ENCODE measurements at places on chromosomes 11 and 22.

- H3K36me3 ChIP-seq: no peaks in the 10 kb centered on the region
- H3K27me3 ChIP-seq: no peaks in the 10 kb centered on the region
- no peak overlapping the region for H3K4me3 ChIP-seq
Observed at GRCh38 chr22:38831166-38831945, 12.5 kb downstream of the NPTXR start.

- H3K4me3 ChIP-seq: no peak overlapping the region
- H3K4me1 ChIP-seq: no peaks in the 10 kb centered on the region
- no peaks in the 10 kb centered on the region for H3K36me3 ChIP-seq
- H3K27me3 ChIP-seq: no peaks in the 10 kb centered on the region
- DNase-seq: no peak
- no peak overlapping the region for H3K27ac ChIP-seq
Observed at GRCh38 chr22:46593996-46594946, 25.9 kb upstream of the GRAMD4 start.

DNA sequence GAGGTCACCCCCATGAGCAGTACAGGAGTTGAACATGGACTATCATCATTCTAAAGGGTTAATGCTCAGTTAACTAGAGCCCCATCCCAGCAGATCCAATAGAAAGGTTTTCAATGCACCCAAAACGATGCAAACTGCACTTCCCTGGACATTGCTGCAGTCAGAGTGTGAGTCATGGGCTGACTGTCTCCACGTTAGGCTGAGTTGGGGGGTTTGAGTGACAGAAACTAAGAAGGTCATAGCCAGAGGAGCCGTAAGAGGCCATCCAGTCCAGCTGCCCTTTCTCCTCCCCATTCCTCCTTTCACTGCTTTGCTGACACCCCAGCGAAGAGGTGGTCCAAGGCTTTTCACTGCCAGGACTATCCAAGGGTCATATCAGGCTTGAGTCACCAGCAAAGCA, 10.5 kb upstream of the OR2AT4 start:
- no peaks in the 10 kb centered on the region for H3K36me3 ChIP-seq
- H3K27me3 ChIP-seq: no peaks in the 10 kb centered on the region
- H3K4me3 ChIP-seq: no peak overlapping the region
- H3K27ac ChIP-seq: no peak overlapping the region
- DNase-seq: no peak

DNA sequence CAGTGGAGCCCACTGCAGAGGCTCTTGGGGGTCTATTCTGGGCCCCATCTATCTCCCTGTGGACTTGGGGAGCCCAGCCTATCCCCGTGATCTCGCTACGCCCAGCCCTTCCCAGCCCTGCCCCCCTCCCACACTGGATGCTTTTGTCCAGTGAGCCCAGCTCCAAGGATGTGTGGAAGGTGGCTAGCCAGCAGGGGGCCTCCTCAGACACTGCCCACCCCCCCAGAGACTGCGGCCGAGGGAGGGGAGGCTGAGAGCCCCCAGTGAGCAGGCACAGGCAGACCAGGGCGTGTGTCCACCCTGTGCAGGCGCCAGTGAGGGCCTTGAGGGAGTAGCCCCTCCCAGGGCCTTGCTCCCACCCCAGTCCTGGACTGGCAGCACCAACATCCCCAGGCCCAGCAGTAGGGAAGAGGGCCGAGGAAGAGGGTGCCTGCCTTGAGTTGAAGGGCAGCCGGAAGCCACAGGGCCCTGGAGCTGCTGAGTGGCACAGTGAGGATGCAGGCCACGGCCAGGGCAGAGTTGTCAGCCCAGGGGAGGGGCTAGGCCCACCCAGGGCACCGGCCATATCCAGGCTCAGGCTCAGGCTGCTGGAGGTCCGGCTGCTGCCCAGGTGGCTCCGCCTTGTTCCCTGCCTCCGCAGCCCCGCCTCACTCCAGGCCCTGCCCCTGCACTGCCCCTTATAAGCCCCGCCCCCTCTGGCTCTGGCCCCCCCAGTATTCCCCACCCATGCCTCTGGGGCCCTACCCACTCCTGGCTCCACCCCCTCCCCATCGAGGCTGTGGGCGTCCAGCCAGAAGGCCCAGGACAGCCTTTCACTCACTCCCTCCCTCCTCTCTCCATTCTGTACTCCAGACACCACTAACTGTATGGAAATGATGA, 28.0 kb downstream of the MOB2 start:
- no peaks in the 10 kb centered on the region for H3K27me3 ChIP-seq
- peaks cover 2% of the 10 kb centered on the region for H3K36me3 ChIP-seq
- no peak for DNase-seq
- no peak overlapping the region for H3K27ac ChIP-seq
- H3K4me3 ChIP-seq: no peak overlapping the region

GRCh38 chr22:36885474-36885873, 24.7 kb downstream of the NCF4 start:
- H3K4me1 ChIP-seq: no peaks in the 10 kb centered on the region
- DNase-seq: no peak
- no peak overlapping the region for H3K4me3 ChIP-seq
- no peak overlapping the region for H3K27ac ChIP-seq
- H3K27me3 ChIP-seq: no peaks in the 10 kb centered on the region

GRCh38 chr11:35324981-35325380, 94.4 kb downstream of the SLC1A2 start:
- no peaks in the 10 kb centered on the region for H3K27me3 ChIP-seq
- no peak overlapping the region for H3K27ac ChIP-seq
- H3K36me3 ChIP-seq: peaks cover 2% of the 10 kb centered on the region
- no peak for DNase-seq

- no peaks in the 10 kb centered on the region for H3K36me3 ChIP-seq
- peak overlapping the region; percentile 87 for H3K27ac ChIP-seq
- no peak for DNase-seq
- no peaks in the 10 kb centered on the region for H3K27me3 ChIP-seq
- peaks cover 25% of the 10 kb centered on the region for H3K4me1 ChIP-seq
Observed at GRCh38 chr22:37126882-37127281, 17.4 kb upstream of the TMPRSS6 start.

- no peaks in the 10 kb centered on the region for H3K36me3 ChIP-seq
- DNase-seq: no peak
- H3K4me3 ChIP-seq: no peak within 1 kb of the TSS
- no peaks in the 10 kb centered on the region for H3K4me1 ChIP-seq
- no peaks in the 10 kb centered on the region for H3K27me3 ChIP-seq
- no peak within 1 kb of the TSS for H3K27ac ChIP-seq
Observed at GRCh38 chr11:4482445-4482844, at the start of gene OR52K1. Gene OR52K1, plus strand, starts transcription at chr11:4482646. Its CDS starts 6,255 bp downstream, at chr11:4488901.

DNA sequence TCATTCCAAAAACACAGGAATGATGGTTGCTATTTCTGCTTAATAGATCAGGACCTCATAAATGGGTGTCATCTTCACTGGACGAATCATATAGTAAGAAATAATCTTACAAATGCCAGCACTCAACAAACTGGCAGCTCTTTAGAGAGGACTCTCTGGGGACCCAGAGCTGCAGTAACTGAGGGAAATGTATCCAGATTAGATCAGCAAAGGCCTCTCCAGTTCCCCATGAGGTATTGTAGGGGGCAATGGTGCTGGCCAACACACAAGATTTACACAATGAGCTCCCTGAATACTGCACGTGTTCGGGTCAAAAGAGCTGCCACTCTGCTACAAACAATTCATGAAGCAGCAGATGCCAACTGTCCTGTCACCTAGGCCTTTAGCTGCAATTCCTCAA, 110.2 kb downstream of the RBFOX2 start:
- peaks cover 71% of the 10 kb centered on the region for H3K4me1 ChIP-seq
- H3K36me3 ChIP-seq: no peaks in the 10 kb centered on the region
- H3K27ac ChIP-seq: no peak overlapping the region
- H3K4me3 ChIP-seq: no peak overlapping the region
- no peak for DNase-seq
- H3K27me3 ChIP-seq: no peaks in the 10 kb centered on the region

DNA sequence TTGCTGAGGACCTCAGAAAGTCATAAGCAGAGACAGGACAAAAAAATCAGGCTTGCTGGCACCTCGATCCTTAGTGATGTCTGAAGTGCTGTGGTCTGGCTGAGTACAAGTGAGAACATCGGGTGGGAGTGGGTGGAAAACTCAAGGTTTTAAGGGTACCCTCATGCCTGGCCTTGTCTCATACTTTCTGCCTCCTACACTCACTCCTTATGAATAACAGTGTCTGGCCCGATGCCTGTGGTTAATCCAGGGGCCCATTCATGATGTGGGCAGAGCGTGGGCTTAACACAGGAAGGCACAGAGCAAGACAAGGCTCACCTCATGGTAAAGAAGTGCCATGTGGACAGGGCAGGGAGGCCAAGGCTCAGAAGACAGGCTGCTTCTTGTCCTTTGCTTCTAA, 11.0 kb upstream of the UCP3 start:
- H3K27ac ChIP-seq: no peak overlapping the region
- peaks cover 29% of the 10 kb centered on the region for H3K4me1 ChIP-seq
- H3K27me3 ChIP-seq: no peaks in the 10 kb centered on the region

- peak overlapping the region; percentile 80 for H3K27ac ChIP-seq
- DNase-seq: no peak
- H3K27me3 ChIP-seq: no peaks in the 10 kb centered on the region
- no peaks in the 10 kb centered on the region for H3K36me3 ChIP-seq
- peaks cover 28% of the 10 kb centered on the region for H3K4me1 ChIP-seq
Observed at GRCh38 chr22:19108807-19109197, 13.4 kb downstream of the DGCR2 start.

DNA sequence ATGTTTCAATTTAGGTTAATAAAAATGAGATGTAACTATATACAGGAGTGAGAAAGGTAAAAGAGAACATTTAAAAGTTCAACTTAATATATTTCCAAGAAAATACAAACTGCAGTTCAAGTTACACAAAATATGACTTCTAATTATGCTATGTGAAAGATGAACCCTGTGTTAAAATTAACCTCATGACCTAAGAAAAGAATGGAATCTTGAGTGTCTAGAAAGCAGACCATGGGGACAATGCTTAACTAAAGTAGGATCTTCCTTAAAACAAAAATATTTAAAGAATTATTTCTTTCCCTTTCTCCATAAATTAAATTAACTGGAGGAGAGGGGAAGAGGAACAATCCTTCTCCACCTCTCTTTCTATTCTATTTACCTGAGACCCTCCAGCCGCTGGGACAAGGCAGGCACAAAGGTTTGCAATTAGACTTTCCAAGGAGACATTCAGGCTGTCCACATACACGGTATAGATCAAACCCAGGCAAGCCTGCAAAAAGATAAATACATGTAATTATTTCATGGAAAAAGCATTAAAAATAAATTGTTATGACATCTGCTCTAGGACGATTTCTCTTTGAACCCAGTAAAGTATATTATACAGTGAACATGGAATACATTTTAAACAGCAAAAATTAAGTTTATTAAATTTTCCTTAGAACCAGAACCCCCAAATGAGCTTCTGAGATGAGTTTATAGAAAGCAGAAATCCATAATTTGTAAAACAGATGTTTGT, 264.5 kb downstream of the SBF2 start:
- DNase-seq: no peak
- no peak overlapping the region for H3K27ac ChIP-seq
- H3K4me3 ChIP-seq: no peak overlapping the region
- no peaks in the 10 kb centered on the region for H3K4me1 ChIP-seq
- H3K36me3 ChIP-seq: no peaks in the 10 kb centered on the region

DNA sequence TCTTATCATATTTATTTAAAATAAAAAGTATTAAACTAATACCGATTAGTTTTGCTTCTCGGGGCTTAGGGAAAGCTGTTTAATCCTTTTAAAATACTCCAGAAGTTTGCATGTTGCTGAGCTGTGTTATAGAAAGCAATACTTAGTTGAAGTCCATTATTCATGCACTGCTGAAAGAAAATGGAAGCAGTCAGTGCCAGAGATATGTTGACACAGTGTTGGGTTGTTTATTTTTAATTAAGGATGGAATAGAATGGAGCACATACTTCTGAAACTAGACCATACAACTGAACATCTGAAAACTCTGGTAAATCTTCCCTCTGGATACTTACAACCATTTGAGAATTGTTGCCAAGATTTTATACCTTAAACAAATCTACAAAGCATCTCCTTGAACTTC, 282.7 kb upstream of the CCDC179 start:
- DNase-seq: no peak
- no peaks in the 10 kb centered on the region for H3K4me1 ChIP-seq
- no peaks in the 10 kb centered on the region for H3K36me3 ChIP-seq
- no peaks in the 10 kb centered on the region for H3K27me3 ChIP-seq
- H3K4me3 ChIP-seq: no peak overlapping the region
- no peak overlapping the region for H3K27ac ChIP-seq

- no peaks in the 10 kb centered on the region for H3K27me3 ChIP-seq
- H3K4me3 ChIP-seq: no peak overlapping the region
- H3K4me1 ChIP-seq: no peaks in the 10 kb centered on the region
Observed at GRCh38 chr11:1163911-1164735, 6.4 kb downstream of the MUC5AC start.

GRCh38 chr11:19905280-19905853, 192.7 kb downstream of the NAV2 start:
- no peaks in the 10 kb centered on the region for H3K36me3 ChIP-seq
- H3K4me3 ChIP-seq: no peak overlapping the region
- no peak overlapping the region for H3K27ac ChIP-seq
- DNase-seq: no peak
- no peaks in the 10 kb centered on the region for H3K27me3 ChIP-seq
- peaks cover 21% of the 10 kb centered on the region for H3K4me1 ChIP-seq

DNA sequence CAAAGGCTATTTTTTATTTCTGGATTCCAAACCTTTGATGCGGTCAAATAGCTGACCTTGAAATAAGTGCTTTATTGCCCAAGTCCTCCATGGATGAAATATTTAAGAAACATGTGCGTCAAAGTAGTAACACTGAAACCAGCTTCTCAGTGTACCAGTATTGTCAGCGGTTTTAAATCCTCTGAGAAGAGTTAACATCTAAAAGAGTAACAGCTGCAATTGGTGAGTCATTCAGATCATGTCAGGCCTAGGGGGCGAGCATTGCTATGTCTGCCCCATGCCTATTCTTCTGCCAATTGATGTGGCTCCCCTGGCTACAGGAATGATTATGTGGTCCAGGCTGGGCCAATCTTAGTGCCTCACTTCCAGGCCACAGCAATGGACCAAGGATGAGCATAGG, 263.3 kb upstream of the SORL1-AS1 start:
- no peak for DNase-seq
- no peaks in the 10 kb centered on the region for H3K36me3 ChIP-seq
- H3K4me1 ChIP-seq: no peaks in the 10 kb centered on the region
- no peak overlapping the region for H3K27ac ChIP-seq

- H3K27me3 ChIP-seq: no peaks in the 10 kb centered on the region
- DNase-seq: peak; percentile 74
- peaks cover 16% of the 10 kb centered on the region for H3K36me3 ChIP-seq
Observed at GRCh38 chr11:65498042-65498726, 661 bp upstream of the MALAT1 start.

- no peak overlapping the region for H3K27ac ChIP-seq
- H3K4me1 ChIP-seq: peaks cover 6% of the 10 kb centered on the region
- H3K36me3 ChIP-seq: no peaks in the 10 kb centered on the region
- no peak overlapping the region for H3K4me3 ChIP-seq
- no peaks in the 10 kb centered on the region for H3K27me3 ChIP-seq
Observed at GRCh38 chr11:133081730-133082452, 450.4 kb downstream of the OPCML start.

GRCh38 chr11:27618281-27618915, 81.9 kb downstream of the BDNF start:
- no peaks in the 10 kb centered on the region for H3K36me3 ChIP-seq
- no peak for DNase-seq
- H3K4me3 ChIP-seq: no peak overlapping the region
- H3K4me1 ChIP-seq: peaks cover 21% of the 10 kb centered on the region
- H3K27ac ChIP-seq: no peak overlapping the region
- no peaks in the 10 kb centered on the region for H3K27me3 ChIP-seq
